Stimulated activated CD8-positive, alpha-beta memory T cell treated with anti-CD3 and anti-CD28 coated beads, Interleukin-7, amount 100 ng/mL, for 24 hours (primary cell): ENCODE measurements at places on chromosomes 4 and X.

DNA sequence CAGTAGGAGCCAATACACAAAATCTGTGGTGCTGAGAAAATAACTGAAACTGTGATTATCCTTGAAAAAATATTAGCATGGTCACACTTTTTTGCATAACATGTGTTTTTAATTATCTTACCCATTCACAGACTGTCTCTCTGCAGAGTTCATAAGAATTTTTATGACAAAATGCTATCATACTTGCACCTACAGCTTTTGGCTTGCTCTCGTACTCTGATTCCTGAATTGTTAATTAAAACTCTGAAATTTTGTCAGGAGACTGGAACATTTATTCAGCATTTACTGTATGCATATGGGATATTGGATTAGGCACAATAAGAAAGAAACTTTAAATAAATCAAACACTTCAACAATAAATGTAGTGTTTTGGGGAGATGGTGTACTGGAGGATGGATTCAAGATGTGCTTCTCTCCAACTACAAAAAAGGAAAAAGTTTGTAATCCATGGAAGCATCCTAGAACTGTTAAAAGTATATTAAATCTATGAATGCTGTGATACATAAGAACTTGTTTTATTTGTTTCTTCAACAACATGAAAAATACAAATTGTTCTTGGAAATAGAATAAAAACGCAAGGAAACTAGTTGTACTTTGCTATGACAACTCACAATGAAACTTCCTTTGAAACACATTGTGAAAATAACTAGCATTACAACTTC, 260.5 kb downstream of the SPATA18 start:
- DNase-seq = no peak

DNA sequence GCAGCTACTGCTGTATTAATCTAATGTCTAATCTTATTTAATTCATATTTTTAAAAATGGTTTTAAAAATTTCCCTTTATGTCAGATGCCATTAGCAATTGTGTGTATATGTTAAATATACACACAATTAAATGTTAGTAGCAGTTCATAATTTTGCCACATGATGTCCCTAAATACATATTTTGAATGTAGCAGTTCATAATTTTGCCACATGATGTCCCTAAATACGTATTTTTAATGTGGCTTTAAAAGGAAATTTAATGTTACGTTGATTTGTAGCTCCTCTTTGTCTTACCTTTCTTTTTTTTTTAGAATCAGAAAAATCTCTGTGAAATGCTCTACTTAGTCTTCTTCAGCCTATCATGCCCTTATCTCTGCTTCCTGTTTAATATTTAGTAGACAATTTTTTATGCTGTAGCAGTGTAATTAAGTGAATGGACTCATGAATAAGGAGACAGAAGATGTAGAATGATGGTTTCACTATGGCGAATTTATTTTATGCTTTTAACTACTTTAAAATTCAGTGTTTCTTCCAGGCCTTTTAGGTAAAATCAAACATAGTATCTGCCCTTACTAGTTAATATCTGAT, 26.1 kb downstream of the RBM46 start:
- DNase-seq = no peak

GRCh38 chr4:184648313-184649025, 778 bp downstream of the CASP3 start:
- no peak for DNase-seq

- no peak for DNase-seq
Observed at GRCh38 chr4:3361896-3362295, 69.1 kb downstream of the RGS12 start.

GRCh38 chr4:16007471-16008095, 44.6 kb upstream of the FGFBP2 start:
- no peak for DNase-seq
